ENCODE measurements at places on chromosomes 4 and X.

DNA sequence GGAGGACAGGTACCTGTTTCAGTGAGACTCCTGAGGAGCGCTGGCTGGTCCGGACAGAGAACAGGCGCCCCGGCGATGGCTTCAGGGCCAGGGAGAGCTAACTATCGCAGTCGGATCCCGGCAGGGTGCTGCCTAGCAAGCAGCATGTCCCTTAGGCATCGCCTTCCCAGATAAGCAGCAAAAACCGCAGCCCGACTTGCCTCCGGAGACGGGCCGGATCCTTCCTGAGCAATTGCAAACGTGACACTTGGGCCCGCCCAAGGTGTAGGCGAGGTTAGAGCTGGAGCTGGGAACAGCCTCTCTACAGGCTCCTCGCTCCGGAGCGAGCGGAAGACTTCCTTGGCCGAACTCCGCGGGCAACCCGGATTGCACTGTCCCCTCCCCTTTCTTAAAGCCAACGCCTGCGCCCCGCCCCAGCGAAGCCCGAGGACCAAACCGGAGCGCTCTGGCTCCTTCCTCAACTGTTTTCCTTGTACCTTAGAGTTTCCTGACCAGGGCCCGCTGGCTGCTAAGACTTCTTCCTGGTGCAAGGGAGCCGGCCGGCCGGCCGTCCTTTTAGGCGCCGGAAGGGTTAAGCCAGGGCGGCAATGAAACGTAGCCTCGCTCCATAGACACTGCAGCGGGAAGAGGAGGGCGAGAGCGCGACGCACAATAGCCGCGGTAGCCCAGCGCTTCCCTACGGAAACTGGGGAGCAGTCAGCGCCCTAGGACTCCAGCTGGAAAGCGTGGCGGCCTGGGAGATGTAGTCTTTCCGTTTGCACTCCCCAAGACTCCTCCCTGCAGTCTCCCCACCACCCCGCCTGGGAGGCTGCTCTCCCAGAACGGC is at the start of gene OPHN1:
Gene OPHN1 (minus strand): TSS at position 341 of the 826 bp plus-strand sequence. CDS start 475 bp downstream, outside the sequence.
- DNase-seq: no peak
- H3K4me3 ChIP-seq: peak within 1 kb of the TSS; percentile 58
- no peaks in the 10 kb centered on the region for H3K27me3 ChIP-seq
- peaks cover 17% of the 10 kb centered on the region for H3K4me1 ChIP-seq
- H3K27ac ChIP-seq: peak within 1 kb of the TSS; percentile 91

- no peaks in the 10 kb centered on the region for H3K4me1 ChIP-seq
- H3K27me3 ChIP-seq: no peaks in the 10 kb centered on the region
- no peak overlapping the region for H3K27ac ChIP-seq
- no peak overlapping the region for H3K4me3 ChIP-seq
Observed at GRCh38 chr4:94446386-94446785, 5.4 kb upstream of the PDLIM5 start.

GRCh38 chr4:147525494-147526271 is 44.8 kb downstream of the EDNRA start:
- no peaks in the 10 kb centered on the region for H3K36me3 ChIP-seq
- H3K4me1 ChIP-seq: no peaks in the 10 kb centered on the region
- H3K27me3 ChIP-seq: no peaks in the 10 kb centered on the region
- no peak overlapping the region for H3K27ac ChIP-seq
- H3K4me3 ChIP-seq: no peak overlapping the region
- no peak for DNase-seq

DNA sequence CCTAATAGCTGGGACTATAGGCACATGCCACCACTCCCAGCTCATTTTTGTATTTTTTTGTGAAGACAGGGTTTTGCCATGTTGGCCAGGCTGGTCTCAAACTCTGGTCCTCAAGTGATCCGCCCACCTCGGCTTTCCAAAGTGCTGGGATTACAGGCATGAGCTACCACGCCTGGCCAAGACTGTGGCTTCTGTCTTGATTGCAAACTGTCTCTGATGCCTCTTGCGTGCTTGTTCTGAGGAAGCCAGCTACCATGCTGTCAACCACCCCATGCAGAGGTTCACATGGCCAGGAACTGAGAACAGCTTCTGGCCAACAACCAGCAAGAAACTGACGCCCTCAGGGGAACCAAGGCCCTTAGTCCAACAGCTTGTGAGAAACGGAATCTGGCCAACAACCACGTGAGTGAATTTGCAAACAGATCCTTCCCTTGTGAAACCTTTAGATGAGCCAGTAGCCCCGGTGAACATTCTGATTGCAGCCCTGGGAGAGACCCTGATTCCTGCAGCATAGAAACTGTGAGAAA is 71.2 kb downstream of the SUPT20HL2 start:
- H3K4me3 ChIP-seq: no peak overlapping the region
- H3K4me1 ChIP-seq: peaks cover 12% of the 10 kb centered on the region
- H3K27me3 ChIP-seq: no peaks in the 10 kb centered on the region
- H3K36me3 ChIP-seq: no peaks in the 10 kb centered on the region

Measured in esophagus squamous epithelium (tissue), 5 donors.